ENCODE measurements at places on chromosomes 11 and 22.

DNA sequence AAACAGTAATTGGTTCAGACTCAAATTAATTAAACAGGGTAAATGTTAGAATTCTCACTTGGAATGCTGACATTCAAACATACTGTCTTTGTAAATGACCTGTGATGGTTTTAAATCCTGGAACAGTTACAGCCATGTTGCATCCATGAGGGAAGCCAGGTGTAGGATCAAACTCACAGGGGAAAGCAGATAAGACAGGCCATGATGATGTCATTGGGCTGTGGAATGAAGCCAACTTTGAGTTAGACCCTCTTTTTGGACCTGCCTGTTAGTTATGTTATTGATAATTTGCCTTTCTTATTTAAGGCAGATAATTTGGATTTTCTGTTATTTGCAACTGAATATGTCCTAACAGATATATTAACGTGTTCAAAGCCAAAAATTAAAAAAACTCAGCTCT is 39.3 kb upstream of the ABTB2 start:
- DNase-seq, result no peak

- DNase-seq, result no peak
These were observed 4.1 kb downstream of the GCAT start for GRCh38 chr22:37811867-37812266.

- DNase-seq, result no peak
These were observed 4.7 kb upstream of the C1QTNF6 start for GRCh38 chr22:37192741-37193140.

- peak; percentile 8 for DNase-seq
These were observed 87.5 kb downstream of the DDX10 start for GRCh38 chr11:108752297-108752751.

- no peak for DNase-seq
These were observed 1112.0 kb upstream of the RAG2 start for GRCh38 chr11:37710031-37710430.

DNA sequence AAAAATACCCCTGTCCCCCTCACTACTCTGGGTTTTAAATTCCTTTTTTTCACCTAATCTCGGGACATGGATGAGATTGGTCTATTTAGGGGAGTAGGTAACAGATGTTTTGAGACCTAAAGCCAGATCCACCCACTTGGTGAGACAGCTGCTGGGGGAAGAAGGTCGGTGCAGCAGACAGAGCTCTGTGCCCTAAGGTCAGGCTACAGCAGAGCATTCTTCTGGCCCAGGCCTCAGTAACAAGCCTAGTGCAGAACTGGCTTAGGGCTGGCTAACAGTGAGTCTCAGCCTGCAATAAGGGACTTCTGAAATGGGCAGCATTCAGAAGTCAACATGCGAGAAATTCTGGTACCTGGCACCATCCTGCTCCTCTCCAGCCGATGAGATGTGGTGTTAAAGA is 444.9 kb upstream of the KIRREL3 start:
- no peak for DNase-seq

- DNase-seq, result peak; percentile 81
These were observed 1.3 kb upstream of the OR8D1 start for GRCh38 chr11:124315052-124315451.

GRCh38 chr22:20076627-20077172 is 3.3 kb upstream of the DGCR8 start:
- no peak for DNase-seq
